Fibroblast of lung (primary cell): ENCODE measurements at places on chromosomes 3 and 15. TPM values are rescaled to one million over a fixed set of nuclear protein-coding genes. Genes with fewer than 3 reads are reported as not detected.

GRCh38 chr3:146217324-146217723, 33.6 kb downstream of the PLSCR4 start:
- DNase-seq = no peak

DNA sequence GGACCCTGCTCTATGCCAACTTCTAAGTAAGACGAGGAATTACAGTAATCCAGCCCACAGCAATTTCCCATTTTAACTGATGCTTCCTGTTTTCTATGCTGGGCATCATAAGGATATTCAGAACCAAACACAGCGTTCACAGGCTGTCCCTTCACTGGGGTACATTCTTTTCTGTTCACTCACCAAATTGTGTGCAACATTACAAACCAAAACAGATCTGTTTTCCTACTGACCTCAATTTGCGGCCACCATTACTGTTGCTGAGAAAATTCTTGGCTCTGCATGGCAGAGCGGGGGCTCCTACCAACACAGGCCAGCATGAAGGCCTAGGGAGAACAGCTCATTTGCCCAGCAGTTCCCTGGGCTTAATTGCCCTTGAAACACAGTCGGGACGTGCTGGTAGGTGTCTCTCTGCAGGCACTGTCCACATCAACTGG, 76.5 kb downstream of the MYO1E start:
- DNase-seq = peak; percentile 94

DNA sequence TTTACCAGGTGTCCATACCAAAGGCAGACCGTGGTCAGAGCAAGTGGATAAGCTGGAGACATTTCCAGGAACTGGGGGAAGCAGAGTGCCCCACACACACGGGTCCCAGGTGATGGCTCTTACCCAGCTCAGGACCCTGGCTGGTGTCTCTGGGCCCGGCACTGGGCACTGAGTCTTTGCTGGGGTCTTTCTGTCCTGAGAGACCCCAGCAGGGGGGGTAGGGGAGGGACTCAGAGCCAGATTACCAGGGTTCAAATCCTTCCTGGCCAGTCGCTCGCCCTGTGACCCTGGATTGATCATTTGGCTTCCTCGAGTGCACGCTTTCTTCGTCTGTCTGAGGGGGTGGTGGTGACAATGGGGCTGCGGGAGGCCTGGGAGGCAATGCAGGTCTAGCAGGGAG, 95.7 kb downstream of the PLXNA1 start:
- DNase-seq = no peak

- DNase-seq = peak; percentile 51
Observed at GRCh38 chr3:185825639-185826481, 1.0 kb upstream of the IGF2BP2 start.

- DNase-seq = no peak
Observed at GRCh38 chr3:10949197-10949596, 43.4 kb upstream of the SLC6A1 start.

DNA sequence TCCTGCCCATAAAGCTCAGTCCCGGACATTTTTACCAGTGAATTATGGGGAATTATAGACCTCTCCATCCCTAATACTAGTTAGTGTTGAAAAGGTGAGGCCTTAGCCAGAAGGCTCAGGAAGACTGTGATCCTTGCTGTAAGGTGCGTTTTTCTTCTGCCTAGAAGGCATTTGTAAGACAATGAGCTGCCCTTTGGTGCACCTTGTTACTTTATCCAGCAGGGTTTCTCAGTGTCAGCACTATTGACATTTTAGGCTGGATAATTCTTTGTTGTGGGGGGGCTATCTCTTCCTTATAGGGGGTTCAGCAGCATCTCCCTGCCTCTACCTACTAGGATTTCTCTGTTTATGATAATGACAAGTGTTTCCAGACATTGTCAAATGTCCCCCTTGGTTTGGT, 108.1 kb upstream of the ABHD17C start:
- no peak for DNase-seq

DNA sequence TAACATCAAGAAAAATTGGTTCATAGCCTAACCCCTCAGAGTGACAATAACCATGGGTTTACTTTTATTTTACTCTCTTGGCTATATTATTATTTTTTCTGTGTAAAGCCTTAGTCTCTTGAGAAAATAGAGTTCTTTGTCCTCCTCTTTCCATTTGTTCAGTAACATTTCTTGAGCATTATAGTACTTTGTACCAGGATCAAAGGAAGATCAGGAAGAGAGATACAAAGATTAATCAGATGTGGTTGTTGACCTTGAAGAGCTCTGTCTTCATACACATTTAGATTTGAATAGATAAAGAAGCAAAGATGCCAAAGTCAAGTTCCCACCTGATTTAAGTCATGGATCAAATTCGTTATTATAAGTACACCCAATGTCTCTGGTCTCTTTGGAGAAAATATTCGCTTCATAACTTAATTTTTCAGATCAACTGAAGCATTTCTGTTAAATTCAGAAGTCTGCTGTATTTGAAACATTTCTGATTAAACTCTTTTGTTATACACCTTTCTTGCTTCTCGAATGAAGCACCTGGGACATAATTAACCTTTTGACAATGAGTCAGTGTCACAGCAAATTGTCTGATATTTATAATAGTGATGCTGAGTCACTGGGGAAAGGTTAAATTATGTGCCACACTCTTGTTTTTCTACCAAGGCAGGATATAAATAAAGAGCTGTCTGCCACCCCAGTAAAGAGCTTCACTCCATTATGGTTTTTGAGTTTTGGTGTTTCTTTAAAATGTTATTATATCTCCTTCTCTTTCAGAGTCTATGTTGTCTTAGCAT, 100.2 kb downstream of the GHSR start:
- no peak for DNase-seq

DNA sequence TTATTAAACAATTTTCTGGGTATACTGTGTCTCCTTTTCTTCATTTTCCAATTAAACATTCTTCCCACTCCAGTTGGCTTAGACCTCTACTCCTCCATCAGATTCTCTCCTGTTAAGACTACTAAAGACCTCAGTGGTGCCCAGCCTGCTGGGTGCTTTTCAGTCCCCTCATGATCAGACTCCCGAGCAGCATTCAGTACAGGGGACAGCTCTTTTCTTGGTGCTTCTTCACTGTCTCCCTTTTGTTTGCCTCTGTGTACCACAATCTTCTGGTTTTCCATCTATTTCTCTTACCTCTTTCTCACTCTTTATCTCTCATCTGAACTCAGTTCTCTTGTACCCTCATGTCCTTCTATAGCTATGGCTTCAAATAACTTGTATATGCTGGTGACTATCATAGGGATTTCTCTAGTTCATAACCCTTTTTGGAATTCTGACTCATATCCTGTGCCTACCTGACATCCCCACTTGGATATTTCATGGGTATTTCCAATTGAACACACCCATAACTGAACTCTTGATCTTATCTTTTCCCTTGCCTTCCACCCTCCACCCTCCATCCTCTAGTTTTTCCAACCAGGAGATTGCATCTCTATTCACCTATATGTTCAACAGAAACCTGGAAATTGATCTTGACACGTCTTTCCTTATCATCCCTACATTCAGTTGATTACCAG, 55.6 kb upstream of the ABHD10 start:
- no peak for DNase-seq

DNA sequence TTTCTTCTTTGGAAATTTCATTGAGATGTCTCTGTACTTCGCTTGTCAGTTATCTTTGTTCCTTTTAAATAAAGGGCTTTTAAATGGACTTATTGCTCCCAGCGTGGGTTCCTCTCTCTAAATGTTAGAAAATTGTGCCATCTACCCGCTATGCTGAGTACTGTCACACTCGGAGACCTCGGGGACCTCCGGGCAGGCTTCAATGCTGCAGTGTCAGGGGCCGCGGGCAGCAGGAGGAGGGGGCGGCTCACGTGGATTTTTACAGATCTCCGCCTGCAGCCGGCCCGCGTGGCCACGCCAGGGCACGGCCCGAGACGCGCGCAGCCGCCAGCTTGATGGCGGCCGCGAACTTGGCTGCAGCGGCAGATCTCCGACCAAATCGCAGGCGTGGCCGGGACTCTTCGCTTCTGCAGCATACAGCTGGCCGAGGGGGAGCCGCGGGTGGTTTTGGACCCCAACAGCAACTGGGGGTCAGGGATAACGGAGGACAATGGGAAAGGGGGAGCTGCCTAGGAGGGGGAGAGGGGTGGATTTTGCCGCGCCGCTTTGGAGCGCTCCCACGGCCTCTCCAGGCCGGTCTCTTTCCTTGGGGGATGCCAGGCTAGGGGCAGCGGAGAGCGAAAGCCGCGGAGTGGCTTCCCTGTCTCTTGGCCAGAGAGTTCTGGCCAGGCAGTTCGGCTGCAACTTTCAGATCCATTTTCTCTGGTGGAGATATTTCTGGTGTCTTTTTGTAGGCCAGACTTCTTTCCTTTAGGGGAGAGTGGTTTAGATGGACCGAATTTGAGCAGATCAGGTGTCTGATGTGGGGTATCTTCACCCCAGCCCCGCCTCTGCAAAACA, 15.3 kb downstream of the NR2F2 start:
- peak; percentile 94 for DNase-seq

DNA sequence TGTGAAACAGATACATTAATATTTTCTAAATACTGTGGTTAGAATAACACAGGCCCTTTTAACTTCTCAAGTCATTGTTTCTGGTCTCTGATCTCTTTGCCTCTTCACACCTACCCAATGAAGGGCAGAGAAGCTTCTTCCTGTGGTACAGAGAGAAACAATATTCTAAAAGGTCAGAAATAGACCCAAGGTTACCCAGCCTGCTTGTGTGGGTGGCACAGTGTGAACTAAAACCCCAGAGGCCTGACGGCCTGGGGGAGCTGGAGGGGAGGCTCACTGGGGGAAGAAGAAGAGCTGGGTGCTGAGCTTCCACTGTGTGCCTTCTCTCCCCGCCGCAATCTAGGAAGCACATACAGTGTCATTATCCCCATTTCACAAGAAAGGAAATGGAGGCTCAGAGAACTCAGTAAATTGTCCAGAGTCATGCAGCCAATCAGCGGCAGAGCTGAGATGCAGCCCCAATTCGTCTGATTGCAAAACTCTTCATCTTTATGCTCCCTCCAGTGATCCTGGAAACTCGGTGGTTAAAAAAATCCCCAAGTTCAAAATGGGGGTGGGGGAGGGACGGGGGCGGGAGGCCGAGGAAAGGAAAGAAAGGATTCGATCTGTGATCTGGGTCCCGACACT, 64.1 kb upstream of the HEG1 start:
- no peak for DNase-seq

DNA sequence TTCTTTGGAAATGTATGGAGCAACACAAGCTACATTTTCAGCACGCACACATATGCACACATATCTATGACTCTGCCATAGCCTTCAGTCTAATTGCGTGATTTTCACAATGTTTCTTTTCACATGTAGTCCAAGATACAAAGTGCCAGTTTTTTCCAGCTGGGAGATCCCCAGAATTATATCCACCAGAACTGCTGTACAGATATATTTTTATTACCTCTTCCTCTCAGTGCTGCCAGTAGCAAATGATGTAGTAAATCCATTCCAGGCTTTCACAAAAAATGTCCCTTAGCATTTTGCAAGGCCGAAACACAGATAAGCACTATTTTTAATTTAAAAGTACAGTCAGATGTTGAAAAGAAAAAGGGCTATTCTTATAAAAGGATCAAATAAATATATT, 719.8 kb upstream of the SEMA6D start:
- DNase-seq = no peak

DNA sequence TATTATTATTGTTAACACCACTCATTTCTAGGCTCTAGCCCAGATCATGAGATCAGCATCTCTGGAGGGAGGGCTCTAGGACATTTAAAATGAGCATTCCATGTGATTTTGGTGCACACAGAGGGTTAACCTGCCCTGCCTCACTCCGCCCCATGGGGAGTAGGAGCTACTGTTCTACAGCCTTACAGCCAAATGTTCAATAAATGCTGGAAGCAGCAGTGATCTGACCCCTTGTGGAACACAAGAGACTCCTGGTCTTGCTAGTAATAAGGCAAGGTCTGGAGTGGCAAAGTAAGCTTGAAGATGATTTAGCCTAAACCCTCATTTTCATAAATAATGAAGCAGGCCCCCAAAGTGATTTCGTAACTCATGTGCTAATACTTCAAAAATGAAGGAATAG, 166.4 kb upstream of the EOMES start:
- no peak for DNase-seq

DNA sequence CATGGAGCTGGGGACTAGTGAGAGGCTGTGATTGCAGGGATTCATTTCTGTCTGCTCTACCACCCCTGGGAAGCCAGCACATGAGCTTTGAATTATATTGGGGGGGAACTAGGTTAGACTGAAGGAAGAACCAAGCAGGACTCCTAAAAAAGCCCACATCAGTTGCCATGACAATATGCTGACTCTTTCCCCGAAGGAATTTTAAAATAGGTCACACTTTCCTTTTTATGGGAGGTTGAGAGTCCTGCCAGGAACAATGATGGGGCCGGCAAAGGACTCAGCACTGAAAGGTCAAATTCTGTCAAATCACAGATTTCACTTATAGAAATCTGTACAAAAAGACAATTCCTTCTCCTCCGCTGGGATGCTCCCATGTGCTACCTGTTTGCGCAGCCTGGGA, 130.8 kb downstream of the ZNF621 start:
- DNase-seq = no peak

GRCh38 chr3:38397320-38397719, 50.7 kb downstream of the XYLB start:
- peak; percentile 27 for DNase-seq

GRCh38 chr3:50815844-50816243, 141.1 kb downstream of the DOCK3 start:
- DNase-seq = peak; percentile 1

The CAPN3 gene
- 1.8 and 3.6 TPM in 2 replicates for total RNA-seq

The MESP2 gene
- 0.77 and 0.99 TPM in 2 replicates for total RNA-seq

The GOLGA8F gene
- 0.17 TPM in 1 of 2 replicates, not detected in the other for total RNA-seq

The CASR gene
- total RNA-seq = under 0.01 TPM in 1 of 2 replicates, not detected in the other

The ADAMTS17 gene
- total RNA-seq = under 0.01 and 0.17 TPM in 2 replicates

The TLR9 gene
- under 0.01 TPM in 1 of 2 replicates, not detected in the other for total RNA-seq

The FYCO1 gene
- total RNA-seq = 48.0 and 82.2 TPM in 2 replicates

The ARRDC4 gene
- 24.7 and 39.8 TPM in 2 replicates for total RNA-seq

The TADA3 gene
- 69.3 and 87.9 TPM in 2 replicates for total RNA-seq

The RASGRP1 gene
- not detected in 2 replicates for total RNA-seq
